ENCODE measurements at places on chromosomes 16 and 17.

- DNase-seq: no peak
Observed at GRCh38 chr16:3401719-3402397, 843 bp downstream of the ZNF174 start.

GRCh38 chr16:67746846-67747245 is 27.7 kb upstream of the GFOD2 start:
- no peak for DNase-seq

- no peak for DNase-seq
Observed at GRCh38 chr16:66846831-66847230, 2.6 kb downstream of the CA7 start.

DNA sequence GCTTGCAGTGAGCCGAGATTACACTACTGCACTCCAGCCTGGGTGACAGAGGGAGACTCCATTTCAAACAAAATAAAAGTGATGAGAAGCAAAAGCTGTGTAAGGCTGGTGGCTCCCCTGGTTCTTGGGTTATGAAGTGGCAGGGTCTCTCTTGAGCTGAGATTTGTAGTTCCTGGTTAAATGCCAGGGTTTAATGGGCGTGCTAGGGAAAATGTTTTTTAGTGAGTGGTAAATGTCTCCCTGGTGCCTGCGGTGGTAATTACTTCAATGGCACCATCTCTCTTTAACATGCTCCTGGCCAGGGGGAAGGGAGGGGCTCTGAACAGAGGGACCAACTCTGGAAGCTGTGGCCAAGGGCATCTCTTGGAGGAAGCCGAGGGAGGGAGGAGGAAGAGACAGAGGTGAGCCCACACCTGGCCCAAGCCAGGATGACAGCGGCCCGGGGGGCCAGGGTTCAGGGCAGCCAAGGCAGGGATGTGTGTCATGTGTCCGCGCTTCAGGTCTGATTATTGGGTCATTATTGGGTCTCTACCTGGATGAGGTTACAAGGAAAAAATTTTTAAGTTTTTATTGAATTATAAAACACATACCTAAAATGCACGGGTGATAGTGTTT is 17.8 kb upstream of the RPL38 start:
- no peak for DNase-seq

DNA sequence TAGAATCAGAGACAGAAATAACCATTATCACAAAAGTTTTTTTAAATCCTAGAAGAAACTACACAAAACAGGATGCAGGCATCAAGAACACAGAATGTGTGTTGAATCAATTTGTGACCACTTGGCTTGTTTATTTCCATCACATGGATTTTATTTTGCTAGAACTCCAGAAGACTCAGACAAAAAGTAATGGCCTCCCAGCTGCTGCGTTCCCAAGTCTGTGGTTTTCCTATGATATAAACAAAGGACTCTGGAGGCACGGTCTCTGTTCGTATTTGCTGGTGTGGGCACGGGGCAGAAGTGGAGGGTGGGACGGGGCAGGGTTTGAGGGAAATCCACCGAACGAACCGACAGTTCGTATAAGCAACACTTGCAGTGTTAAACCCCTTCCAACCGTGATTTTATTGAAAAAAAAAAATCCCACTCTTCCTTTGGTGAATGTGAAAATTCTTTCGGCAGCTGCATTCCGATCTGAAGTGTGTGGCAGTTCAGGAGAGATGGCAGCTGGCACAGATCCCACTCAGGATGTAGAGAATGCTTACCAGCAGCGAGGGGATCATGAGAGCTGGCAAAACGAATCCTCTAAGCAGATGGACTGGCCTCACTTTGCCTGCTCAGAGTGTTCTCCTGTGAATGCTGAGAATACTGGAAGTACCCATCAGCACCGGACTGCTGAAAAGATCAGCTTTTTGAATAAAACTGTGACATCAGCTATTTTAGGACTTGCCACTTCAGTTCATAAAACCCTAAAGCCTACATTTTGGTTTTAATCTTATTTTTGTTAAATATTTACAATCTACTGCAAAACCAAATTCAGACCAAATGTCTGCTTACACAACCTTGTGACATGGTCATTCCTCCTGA is 165.2 kb downstream of the VPS53 start:
- DNase-seq: no peak

DNA sequence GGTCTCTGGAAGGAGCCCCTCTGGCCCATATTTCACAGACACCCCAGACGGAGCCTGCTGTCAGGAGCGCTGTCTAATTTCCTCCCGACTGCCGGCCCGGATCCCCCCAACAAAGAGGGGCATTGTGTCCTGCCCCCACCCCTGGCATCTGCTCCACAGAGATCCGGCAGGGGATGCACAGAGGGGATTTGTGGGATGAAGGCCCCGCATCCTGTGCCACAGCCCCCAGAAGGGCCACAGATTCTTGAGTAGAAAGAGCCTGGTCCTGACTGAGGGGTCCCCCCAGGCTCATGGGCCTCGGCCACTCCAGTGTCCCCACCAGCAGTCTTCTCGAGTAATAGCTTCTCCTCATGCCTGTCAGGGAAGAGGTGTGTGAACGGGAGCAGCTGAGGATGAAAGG is 29.5 kb downstream of the MEOX1 start:
- DNase-seq: no peak

- peak; percentile 25 for DNase-seq
Observed at GRCh38 chr17:67481808-67482207, 104.7 kb downstream of the PITPNC1 start.

DNA sequence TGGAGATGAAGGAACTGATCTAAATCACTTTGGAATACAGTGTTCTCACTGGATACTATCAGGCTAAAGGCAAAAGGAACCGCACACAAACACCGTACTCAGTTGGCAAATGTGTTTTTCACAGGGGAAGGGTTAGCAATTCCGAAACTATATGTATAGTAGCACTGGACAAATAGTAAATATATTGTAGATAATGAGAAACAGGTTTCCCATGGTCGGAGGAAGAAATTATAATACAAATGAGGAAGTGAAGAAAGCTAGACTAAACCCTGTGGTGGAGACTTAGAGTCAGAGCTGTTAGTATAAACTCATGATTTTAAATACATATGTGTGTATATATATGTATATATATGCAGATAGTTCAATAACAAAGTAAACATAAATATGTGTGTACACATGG is 414.1 kb upstream of the SALL1 start:
- no peak for DNase-seq

GRCh38 chr17:32590974-32591373 is 104.2 kb downstream of the CDK5R1 start:
- DNase-seq: no peak

DNA sequence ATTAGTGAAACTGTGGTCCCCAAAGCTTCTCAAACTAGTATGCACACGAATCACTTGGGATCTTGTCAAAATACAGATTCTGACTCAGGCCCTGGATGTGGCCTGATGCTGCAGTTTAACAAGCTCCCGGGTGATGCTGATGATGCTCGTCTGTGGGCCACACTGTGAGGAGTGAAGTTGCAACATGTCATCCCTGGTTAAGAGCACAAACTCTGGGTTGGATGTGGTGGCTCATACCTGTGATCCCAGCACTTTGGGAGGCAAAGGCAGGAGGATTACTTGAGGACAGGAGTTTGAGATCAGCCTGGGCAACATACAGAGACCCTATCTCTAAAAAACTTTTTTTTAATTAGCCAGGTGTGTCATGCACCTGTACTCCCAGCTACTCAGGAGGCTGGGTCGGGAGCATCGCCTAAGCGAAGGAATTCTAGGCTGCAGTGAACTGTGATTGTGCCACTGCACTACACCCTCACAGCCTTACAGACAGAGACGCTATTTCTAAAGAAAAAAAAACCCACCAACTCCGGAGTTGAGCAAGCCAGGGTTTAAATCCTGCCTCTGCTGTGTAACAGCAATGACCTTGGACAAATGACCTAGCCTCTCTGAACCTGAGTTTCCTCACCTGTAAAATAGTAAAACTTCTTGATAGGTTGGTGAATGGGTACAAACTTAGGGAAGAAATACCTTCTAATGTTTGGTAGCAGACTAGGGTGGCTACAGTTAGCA is 24.4 kb upstream of the ABAT start:
- no peak for DNase-seq

DNA sequence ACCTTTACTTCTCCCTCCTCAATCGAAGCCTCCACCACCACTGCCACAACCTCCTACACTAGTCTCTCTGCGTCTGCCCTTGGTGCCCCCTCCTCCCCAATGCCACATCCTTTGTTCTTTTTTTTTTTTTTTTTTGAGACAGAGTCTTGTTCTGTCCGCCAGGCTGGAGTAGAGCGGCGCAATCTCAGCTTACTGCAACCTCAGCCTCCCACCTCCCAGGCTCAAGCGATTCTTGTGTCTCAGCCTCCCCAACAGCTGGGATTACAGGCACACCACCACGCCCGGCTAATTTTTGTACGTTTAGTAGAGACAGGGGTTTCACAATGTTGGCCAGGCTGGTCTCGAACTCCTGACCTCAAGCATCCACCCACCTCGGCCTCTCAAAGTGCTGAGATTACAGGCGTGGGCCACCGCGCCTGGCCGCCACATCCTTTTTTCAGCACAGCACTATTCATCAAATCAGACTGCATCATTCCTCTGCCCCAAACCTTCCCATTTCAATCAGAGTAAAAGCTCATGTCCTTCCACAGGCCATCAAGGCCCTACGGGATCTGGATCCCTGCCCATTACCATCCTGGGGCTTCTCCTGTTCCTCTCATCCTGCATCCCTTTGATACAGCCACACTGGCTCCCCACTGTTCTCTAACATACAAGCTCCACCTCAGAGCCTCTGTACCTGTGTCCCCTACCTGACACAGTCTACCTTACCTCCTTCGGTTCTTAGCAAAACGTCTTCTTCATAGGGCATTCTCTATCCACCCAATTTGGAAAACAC is 2.0 kb downstream of the KLHL11 start:
- DNase-seq: no peak

GRCh38 chr17:78176548-78177025 is 8.2 kb downstream of the SYNGR2 start:
- peak; percentile 75 for DNase-seq

- DNase-seq: no peak
Observed at GRCh38 chr17:2849327-2849670, 53.1 kb downstream of the RAP1GAP2 start.

DNA sequence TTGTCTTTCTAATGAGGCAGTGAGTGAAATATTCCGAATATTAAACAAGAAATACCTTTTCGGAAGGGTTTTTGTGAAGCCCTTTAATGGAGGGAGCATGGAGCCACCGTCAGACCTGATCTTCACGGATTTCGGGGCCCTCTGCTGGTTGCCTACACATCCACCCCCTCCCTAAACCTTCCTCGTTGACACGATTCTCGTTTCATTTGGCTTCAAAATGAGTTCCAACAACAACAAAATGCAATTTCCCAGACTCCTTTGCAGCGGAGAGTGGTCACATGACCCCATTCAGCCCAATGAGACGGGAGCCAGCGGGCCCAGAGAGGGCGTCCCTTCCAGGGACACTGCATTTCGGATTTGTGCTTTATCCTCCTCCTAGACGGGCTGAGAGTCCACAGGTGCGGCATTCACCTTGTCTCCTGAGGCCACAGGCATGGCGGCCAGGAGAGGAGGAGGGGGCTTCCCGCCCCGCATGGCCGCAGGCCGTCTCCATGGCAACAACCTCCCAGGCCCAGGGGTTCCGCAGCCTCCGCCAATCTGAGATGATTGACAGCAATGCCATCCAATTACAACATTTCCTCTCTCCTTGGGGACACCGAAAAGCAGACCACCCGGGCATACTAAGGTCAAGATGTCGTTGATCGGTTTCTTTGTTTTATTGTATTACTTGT is 259.8 kb downstream of the C16orf95 start:
- DNase-seq: no peak

DNA sequence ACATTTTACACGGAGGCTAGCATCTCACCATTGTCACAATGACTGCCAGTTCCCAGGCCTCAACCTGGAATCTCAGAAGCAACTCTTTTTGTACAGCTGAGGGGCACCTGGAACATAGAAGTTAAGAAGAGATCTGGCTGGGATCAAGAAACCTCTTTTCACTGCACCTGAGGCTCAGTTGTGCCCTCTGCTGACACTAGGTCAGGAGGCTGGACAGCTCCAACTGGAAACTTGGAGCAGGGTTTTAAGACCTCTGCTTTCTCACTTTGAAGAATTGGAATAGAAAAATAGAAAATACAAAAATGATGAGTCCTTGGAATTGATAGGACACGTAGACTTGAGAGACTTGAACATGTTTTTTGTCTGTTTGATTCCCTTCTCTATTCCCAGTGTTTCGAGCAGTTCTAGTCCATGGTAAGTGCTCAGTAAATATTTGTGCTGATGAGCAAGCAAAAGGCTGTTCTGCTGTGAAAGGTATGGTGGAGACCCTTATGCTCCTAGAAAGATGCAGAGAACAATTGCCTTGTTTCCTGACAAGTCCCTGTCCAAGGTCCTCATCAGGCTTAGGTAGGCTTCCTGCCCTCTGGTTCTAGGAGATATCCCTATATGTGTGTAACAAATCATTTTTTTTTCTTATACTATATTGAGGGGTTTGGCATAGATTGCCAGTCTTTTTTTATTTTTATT is 13.6 kb upstream of the PPM1D start:
- no peak for DNase-seq

DNA sequence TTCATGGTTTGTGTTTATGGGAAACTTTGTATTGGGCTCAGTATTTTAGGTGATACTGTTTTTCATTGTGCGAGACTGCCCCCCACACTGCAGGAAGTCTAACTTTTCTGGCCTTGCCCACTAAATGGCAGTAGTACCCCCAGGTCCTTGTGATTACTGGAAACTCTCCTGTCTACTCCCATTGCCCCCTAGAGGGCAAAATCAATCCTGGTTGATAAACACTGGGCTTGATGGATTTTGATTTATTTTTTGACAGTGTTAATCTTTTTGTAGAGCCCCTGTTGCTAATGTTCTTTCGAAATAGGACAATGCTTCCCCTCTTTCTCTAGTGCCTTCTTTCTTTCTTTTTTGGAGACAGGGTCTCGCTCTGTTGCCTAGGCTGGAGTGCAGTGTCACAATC is 15.5 kb downstream of the METTL9 start:
- no peak for DNase-seq

GRCh38 chr17:3762922-3763776 is 37.8 kb downstream of the ITGAE start:
- peak; percentile 81 for DNase-seq

- peak; percentile 3 for DNase-seq
Observed at GRCh38 chr17:45425125-45425983, 7.3 kb downstream of the ARHGAP27 start.

GRCh38 chr17:1119924-1120323 is 59.9 kb downstream of the ABR start:
- no peak for DNase-seq

- no peak for DNase-seq
Observed at GRCh38 chr17:12505866-12506265, 159.8 kb upstream of the MYOCD start.

DNA sequence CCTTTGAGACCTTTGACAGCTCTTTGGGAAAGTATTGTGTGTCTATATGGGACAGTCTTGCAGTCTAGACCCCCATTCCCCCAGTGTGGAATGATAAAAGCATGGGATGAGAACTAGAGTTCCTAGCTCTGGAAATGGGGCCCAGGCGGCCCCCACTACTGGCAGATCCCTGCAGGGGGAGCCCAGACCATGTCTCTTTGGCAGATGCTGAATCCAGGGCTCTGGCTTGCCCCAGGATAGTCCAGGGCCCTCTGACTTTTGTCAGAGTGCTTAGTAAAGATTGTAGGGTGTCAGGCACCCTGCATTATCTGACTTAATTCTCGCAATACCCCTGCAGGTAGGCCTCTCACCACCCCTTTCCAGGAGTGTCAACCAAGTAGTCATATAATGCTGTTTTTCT is 8.3 kb downstream of the ALKBH5 start:
- DNase-seq: no peak

GRCh38 chr17:77071925-77072490 is 68.8 kb upstream of the SEC14L1 start:
- no peak for DNase-seq
